ENCODE measurements at places on chromosomes 1 and 21. TPM values are rescaled to one million over a fixed set of nuclear protein-coding genes. Genes with fewer than 3 reads are reported as not detected.

DNA sequence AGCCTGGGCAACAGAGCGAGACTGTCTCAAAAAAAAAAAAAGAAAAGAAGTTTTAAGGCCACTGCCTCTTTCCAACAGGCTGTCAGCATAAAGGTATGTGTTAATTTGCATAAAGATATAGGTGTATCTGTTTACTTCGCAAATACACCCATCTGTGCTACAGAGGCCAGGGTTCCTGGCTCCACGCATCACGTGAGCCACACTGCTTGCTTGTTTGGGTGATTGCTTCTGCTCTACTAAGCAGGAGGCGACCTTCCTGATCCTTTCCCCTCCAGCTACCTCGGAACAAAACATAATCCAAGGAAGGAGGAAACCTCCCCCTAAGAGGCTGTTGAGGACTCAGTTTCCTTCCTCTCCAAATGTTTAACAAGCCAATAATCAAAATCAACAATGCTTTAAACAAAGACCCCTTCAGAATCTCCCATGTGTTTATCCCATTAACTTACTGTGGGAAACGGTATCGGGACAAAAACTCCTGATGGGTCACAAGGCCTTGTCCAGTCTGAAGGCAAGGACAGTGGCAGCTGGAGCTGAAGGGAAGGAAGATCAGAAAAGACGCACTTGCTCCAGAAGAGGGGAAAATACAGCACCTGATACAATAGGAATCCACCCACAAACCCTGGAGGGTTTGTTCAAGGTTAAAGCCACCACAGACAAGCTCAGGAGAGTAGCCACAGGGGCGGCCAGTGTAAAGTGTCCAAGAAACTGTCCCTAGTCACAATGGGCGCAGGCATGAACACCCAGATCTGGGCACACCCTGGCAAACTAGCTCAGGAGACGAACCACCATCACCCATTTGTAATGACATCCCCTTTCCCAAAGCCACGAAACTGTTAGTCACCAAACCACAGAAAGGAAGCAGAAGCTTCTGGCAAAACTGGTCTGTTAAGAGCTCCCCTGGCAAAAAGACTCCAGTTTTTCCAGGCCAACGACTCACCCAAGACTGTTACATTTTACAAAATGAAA lies 17.2 kb downstream of the CTNNBIP1 start:
- peak; percentile 96 for DNase-seq

The HAPLN2 gene
- not detected for total RNA-seq

DNA sequence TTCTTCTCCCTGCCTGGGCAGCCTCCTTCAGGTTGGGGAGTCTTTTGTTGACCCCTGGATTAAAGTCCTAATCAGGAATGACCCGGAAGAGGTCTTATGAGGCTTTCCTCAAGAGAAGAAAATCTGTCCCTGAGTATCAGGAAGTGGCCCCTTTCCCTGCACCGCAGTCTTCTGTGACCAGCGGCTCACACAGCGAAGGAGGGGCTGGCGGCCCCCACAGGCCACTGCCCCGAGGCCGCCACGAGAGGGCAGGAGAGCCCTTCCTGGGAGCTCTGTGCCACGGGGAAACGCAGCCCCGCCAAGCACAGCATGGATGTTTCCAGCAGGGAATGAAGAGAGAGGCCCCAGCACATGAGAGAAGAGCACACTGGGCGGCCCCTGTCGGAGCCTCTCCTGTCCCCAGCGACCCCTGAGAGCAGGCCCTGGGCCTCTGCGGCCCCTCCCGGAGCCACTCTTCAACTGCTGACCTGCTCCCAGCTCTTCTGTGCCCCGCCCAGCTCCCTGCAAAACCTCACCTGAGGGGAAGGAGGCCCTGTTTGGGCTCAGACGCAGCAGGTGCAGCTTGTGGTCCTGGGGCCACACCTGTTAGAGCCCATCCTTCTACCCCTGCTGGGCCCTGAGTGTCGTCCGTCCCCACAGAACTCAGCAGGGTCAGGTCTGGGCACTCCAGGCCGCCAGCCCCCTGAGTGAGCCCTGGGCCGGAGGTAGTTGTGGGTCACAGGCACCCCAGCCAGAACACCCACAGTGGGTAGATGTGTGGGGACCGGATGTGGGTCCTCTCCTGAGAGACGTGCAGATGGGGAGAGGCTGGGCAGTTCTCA lies 4.9 kb upstream of the POFUT2 start:
- DNase-seq = peak; percentile 84

The PTGFR gene
- total RNA-seq = 3.1 TPM

GRCh38 chr1:3943123-3943431 lies 43.0 kb upstream of the C1orf174 start:
- DNase-seq = no peak

GRCh38 chr1:192958871-192959270 lies 100.3 kb downstream of the UCHL5 start:
- no peak for DNase-seq

GRCh38 chr1:44842862-44843655 lies at the start of gene PTCH2:
TSS of gene PTCH2 (minus strand) at chr1:44843253. CDS start at chr1:44842932, 321 bp downstream.
- no peak for DNase-seq

DNA sequence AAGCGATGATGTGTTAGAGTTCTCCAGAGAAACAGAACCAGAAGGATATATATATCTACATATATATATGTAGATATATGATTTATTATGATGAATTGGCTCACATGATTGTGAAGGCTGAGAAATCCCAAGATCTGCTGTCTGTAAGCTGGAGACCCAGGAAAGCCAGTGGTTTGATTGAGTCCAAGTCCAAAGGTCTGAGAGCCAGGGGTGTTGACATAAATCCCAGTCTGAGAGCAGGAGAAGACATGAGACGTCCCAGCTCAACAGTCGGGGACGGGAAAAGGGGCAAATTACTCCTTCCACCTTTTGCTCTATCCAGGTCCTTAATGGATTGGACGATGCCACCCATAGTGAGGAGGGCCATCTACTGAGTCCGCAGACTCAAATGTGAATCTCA lies 126.6 kb downstream of the PRDM2 start:
- no peak for DNase-seq

GRCh38 chr1:27348861-27349783 lies 7.3 kb downstream of the SYTL1 start:
- DNase-seq = no peak

The LCE6A gene
- not detected for total RNA-seq

The OR2L5 gene
- total RNA-seq = not detected

The AMY2B gene
- 0.39 TPM for total RNA-seq

- peak; percentile 6 for DNase-seq
Measured at GRCh38 chr1:68015369-68015768, 35.1 kb downstream of the DIRAS3 start.

DNA sequence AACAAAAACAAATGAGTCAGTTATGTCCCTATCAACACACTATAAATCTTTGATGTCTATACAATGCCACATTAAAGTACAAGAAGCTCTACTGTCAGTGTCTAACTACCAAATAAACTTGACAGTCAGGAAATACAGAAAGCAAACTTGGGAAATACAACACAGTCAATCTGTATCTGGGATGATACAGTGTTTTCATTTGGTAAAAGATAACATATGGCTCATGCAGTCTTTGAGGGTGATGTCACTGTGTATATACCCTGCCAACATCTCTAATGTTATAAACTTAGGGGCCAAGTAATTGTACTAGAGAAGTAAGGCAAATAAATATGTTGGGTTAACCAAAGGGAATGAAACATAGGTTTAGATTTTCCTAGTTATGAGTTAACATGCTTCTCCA lies 552.5 kb upstream of the ADAMTS5 start:
- no peak for DNase-seq

- DNase-seq = no peak
Measured at GRCh38 chr1:69433073-69433472, 134.6 kb upstream of the LRRC7 start.

DNA sequence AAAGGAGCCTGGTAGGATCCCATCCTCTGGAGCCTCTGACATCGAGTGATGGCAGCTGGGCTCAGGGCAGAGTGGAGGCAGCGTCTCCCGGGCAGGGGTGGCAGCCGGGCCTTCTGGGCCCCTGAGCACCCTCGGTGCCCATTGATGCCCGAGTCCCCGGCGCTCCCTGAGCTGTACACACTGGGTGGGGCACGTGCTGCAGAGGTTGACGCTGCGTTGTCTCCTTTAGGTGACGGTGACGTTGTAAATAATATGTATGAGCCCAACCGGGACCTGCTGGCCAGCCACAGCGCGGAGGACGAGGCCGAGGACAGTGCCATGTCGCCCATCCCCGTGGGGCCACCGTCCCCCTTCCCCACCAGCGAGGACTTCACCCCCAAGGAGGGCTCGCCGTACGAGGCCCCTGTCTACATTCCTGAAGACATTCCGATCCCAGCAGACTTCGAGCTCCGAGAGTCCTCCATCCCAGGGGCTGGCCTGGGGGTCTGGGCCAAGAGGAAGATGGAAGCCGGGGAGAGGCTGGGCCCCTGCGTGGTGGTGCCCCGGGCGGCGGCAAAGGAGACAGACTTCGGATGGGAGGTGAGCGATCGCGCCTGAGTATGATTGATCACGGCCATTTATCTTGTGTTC lies 117.0 kb downstream of the PRDM16 start:
- DNase-seq = no peak

The GSTM4 gene
- not detected for total RNA-seq

- no peak for DNase-seq
Measured at GRCh38 chr1:40853885-40854170, 8.3 kb downstream of the CITED4 start.

The RORC gene
- total RNA-seq = 0.03 TPM

GRCh38 chr1:67589519-67590233 lies 95.3 kb upstream of the GADD45A start:
- no peak for DNase-seq

GRCh38 chr1:18279351-18280074 lies 171.9 kb downstream of the IGSF21 start:
- no peak for DNase-seq

The CD84 gene
- total RNA-seq = not detected

DNA sequence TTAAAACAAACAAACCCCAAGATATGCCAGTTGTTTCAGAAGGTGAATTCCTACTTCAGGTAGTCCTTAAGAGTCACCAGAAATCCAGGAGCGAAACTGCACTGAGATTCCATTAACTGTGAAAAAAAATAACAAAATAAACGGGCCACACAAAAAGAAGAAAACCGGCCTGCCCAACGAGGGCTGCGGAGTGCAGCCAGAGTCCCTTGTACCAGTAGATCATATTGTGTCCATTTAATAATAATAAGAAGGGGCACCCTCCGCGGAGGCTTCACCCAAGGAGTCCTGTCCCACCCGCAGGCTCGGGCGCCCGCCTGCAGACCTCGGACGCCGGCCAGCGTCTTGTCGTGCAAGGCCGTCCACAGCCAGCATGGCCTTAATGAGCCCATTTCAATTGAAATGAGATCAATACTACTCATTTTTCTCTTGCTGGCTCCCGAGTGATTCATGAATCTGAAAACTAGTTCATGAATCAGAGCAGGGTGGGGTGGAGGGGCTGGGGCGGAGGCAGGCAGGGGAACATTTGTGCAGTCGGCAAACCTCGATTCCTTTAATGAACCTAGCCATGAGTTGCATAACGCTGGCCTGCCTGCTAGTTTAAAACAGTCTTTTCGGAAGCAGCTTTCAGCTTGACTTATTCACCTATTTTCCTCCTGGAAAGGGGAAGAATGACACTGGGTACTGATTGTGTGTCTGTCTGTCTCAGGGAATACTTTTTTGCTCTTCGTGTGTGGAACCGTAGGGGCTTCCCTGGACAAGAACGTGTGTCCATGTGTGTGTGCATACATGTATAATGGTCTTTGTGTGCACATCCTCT lies 113.1 kb upstream of the IRF2BP2 start:
- DNase-seq = peak; percentile 85

- no peak for DNase-seq
Measured at GRCh38 chr21:38869946-38870345, 64.2 kb downstream of the ETS2 start.

The NCMAP gene
- total RNA-seq = not detected

The CLCA2 gene
- total RNA-seq = 0.26 TPM

- DNase-seq = no peak
Measured at GRCh38 chr1:81224222-81224621, 576.5 kb upstream of the ADGRL2 start.

- DNase-seq = no peak
Measured at GRCh38 chr1:40133312-40133665, 27.9 kb upstream of the RLF start.

- DNase-seq = no peak
Measured at GRCh38 chr21:43750339-43751033, 25.6 kb downstream of the CSTB start.

DNA sequence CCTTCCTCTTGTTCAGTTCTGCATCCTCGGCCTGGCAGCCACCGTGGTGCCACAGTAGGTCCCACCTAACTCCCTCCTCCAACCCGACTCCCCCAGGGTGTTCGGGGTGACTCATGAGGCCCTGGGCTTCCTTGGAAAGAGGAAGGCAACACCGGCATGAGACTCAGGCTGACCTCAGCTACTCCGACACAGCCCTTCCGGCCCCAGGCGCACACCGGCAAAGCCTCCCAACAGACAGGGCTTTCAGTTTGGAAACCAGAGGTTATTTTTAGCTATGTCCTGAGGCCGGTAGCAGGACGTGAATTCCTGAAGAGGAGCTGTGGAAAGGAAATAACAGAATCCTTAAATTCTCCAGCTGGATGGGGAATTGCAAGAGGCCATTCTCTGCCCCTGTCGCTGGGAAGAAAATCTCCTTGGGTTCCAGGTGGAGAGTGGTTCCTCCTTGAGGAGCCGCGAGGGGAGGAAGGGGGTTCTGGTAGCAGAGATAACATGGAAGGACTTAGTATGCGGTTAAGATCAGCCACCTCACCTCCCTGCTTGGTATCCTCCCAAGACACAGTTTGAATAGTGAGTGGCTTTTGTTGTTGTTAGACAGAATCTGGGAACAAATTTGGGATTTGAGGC lies 24.4 kb downstream of the PLXNA2 start:
- DNase-seq = peak; percentile 95

The SLC9A1 gene
- total RNA-seq = 13.1 TPM

DNA sequence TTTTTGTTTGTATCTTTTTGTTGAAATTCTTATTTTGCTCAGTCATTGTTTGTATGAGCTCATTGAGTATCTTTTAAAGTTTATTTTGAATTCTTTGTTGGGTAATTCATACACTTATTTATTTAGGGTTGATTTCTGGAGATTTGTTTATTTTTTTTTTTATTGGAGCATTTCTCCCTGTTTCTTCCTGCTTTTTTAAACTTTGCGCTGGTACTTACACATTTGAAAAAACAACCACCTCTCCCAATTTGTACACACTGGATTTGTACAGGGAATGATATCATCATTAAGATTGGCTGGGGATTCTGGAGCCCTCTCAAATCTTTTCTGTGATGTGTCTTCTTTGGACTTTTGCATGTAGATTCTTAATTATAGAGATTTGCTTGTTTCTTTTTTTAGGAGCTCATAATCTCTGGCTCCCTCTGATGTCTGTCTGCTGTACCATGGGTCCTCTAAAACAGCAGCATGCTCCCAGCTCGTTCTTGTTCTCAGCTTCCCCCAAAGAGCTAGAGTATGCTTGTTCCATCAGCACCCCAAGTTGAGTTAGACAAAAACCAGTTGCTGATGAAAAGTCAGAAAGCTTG lies 310.7 kb downstream of the DUSP10 start:
- DNase-seq = no peak

DNA sequence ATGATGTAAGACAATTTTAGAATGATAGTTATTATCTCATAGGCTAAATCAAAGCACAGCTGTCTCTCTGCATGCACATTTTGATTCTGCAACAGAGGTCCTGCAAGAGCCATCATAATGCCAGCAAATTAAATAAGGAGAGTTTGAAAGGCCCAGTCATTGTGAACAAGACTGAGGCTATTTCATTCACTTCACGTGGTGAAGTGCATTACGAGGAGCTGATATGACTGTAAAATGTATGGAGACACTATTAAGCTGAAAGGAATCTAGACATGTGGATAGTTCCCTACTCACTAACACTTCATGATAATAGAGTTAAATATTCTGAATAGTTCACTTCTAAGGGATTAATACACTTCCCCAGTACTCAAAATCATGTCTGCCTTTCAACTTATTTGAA lies 299.0 kb downstream of the SMYD3 start:
- DNase-seq = no peak

The CD1C gene
- not detected for total RNA-seq

The CDK18 gene
- total RNA-seq = 0.87 TPM
